ENCODE measurements at places on chromosomes 11 and 22.

GRCh38 chr22:30754971-30755758, 60.5 kb downstream of the OSBP2 start:
- DNase-seq: peak; percentile 84

DNA sequence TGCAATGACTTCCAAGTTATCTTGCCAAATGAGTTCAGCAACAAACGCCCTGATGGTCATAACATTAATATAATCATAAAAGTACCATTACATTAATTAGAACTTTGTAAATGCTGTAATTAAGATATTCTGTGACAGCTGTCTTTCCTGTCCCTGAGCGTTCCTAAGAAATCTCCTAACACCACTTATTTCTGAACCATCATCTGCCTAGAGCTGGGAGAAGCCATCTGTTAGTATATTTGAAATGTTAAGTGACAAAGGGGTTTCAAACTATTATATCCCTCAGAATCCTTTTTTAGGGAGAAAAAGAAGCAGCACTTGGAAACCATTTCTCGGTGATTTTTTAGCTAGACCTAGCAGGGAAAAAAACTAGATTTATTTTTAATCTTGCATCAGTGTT, 657.5 kb downstream of the FAM181B start:
- no peak for DNase-seq

DNA sequence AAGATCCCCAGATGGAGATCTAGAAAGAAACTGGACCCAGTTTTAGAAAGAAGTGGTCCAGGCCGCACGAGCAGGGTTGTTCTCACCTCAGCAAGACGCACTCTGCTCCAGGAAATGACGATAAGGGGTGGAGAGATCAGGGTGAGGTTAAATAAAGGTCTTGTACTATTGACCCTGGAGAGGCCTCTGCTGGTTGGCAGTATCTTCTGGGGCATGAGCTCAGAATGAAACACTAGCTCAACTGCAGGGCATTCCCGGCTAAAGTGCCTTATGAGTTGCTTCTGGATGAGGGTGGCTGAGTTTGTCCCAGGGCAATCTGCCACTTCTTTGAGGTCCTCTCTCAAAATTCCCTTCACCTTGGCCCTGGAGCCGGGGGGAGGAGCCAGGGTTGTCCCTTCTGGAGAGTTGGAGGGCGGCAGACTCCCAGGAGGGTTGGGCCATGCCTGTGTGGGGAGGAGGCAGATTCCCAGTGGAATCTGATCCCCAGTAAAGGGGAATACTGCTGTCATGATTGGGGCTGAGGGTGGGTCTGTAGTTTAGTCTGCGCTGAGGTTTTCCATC, 10.9 kb downstream of the USP2 start:
- DNase-seq: no peak

- no peak for DNase-seq
Measured at GRCh38 chr11:16261836-16262644, 94.3 kb downstream of the SOX6 start.

DNA sequence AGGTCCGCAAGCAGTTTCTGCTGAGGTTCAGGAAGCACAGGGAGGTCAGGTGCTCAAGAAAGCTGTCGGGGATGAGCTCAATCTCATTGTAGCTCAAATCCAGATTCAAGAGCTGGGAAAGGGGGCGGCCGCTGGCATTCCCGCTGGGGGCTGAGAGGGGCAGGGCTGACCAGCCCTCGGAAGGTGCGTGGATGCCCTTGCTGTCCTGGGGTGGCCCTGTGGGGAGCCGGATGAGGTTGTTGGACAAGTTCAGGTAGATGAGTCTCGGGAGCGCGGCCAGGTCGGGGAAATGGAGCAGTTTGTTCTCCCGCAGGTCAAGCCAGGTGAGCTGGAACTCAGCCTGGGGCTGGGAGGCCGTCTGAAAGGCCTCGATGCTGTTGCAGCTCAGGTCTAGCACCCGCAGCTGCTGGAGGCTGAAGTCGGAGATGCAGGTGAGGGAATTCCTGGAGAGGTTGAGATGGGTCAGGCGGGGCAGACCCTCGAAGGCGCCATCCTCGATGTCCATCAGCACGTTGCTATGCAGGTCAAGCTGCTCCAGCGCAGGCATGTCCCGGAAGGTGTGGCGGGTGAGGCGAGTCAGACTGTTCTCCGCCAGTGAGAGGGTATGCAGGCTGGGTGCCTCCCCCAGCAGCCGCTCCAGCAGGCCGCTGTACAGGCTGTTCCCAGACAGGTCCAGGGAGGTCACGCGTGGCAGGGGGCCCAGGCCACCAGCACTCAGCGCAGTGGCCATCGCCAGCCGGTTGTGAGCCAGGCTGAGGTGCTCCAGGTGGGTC, 9.8 kb downstream of the LRRC32 start:
- DNase-seq: no peak

Data from EH (cell line).